ENCODE measurements at places on chromosomes 1 and 21.

GRCh38 chr1:223834660-223835263 is 11.0 kb downstream of the TP53BP2 start:
- no peak for DNase-seq

- no peak for DNase-seq
Measured at GRCh38 chr1:6309564-6309963, 48.7 kb upstream of the GPR153 start.

DNA sequence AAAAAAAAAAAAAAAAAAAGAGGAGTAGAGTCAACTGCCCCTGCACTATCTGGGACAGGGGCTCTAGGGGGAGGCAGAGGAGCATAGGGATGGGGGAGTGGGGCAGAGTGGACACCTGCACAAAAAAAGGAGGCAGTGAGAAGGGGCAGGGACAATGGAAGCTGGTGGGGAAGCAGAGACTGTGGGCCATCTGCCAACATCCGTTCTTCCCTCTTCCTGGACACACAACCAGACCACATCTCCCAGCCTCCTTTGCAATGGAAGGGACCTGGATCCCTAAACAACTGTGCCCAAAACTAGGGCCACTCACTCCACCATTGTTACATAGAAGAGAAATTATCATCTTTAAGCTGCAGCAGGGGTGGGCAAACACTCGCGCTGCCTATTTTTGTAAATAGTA is 38.4 kb downstream of the NEK2 start:
- DNase-seq = no peak

- no peak for DNase-seq
Measured at GRCh38 chr1:28370239-28371009, 884 bp downstream of the PHACTR4 start.

DNA sequence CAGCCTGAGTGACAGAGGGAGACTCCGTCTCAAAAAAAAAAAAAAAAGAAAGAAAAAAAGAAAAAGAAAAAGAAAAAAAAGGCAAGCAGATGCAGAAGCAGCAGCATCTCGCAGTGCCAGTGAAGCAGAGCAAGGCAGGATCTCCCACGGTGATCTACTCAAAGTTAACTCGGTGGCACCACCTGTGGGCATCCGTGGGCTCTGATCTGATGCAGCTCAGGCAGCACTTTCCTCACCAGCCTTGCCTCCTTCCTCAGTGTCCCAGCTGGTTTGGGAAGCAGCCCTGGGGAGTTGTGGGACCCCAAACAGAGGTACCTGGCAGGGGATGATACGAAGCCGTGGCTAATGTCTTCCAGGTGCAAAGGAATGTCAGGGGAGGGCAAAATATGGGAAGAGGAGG is 104.3 kb upstream of the KRTAP19-8 start:
- DNase-seq = no peak

- no peak for DNase-seq
Measured at GRCh38 chr1:3314491-3315381, 139.7 kb upstream of the ARHGEF16 start.

GRCh38 chr1:13616234-13616633 is 32.6 kb downstream of the PDPN start:
- no peak for DNase-seq

DNA sequence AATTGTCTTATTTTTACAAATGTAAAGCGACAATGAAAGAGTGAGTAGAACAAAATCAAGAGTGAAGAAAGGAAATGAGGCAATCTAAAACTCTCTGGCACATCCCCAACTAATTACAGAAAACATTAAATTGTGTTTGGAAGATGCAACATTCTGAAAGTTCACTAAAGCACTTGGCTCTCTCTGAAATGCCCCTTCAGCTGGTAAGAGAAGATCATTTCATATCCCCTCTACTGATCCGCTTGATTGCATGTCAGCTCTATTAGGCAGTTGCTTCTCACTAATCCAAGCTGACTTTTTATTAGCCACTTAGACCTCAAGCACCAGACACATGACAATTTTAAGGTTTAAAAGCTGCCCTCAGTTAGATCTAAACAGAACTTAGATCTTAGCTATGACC is 262.8 kb upstream of the PRMT6 start:
- DNase-seq = no peak
